Inflammatory macrophage treated with lipopolysaccharide for 4 hours (primary cell): ENCODE measurements at places on chromosomes 5 and 9.

DNA sequence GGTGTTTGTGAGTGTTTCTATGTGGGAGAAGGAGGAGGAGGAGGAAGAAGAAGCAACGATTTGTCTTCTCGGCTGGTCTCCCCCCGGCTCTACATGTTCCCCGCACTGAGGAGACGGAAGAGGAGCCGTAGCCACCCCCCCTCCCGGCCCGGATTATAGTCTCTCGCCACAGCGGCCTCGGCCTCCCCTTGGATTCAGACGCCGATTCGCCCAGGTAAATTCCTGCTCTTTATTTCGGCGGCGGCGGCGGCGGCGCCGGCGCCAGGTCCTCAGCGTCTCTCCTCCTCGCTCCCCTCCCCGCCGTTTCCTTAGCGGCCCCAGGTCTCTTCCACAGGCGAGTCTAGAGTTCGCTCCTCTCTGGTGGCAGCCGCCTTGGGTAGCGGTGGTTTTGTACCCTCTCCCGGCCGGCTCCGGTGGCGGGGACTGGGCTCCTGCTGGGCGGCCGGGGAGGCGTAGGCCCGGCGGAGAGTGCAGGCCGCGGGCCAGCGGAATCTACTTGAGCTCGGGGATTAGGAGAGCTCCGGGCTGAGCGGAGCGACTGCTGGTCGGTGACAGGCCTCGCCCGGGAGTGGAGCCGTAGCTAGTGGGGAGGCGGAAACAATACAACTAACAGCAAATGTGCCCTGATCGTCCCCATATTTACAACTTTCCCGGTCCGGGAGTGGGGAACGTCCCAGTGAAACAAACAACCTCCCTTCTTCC is 547 bp downstream of the NIPBL start:
- peak; percentile 70 for DNase-seq

- no peak for DNase-seq
These were observed 8.1 kb downstream of the MCIDAS start for GRCh38 chr5:55218967-55219366.

GRCh38 chr9:35727676-35728040 is 4.3 kb downstream of the TLN1 start:
- no peak for DNase-seq

DNA sequence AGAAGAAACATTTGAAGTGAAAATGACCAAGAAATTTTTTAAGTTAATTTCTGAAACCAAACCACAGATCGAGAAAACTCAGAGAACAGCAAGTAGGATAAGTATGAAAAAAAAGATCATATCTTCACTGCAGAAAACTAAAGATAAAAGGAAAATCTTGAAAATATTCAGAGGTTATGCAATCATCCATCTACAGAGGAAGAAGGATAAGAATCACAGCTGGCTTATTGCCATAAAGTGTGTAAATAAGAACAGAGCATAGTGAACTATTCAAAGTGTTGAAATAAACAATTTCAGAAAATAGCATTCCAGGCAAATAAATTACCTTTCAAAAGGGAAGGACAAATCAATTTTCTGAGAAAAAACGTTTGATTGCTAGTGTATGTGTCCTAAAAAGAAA is 1191.7 kb upstream of the CDH6 start:
- DNase-seq = no peak

DNA sequence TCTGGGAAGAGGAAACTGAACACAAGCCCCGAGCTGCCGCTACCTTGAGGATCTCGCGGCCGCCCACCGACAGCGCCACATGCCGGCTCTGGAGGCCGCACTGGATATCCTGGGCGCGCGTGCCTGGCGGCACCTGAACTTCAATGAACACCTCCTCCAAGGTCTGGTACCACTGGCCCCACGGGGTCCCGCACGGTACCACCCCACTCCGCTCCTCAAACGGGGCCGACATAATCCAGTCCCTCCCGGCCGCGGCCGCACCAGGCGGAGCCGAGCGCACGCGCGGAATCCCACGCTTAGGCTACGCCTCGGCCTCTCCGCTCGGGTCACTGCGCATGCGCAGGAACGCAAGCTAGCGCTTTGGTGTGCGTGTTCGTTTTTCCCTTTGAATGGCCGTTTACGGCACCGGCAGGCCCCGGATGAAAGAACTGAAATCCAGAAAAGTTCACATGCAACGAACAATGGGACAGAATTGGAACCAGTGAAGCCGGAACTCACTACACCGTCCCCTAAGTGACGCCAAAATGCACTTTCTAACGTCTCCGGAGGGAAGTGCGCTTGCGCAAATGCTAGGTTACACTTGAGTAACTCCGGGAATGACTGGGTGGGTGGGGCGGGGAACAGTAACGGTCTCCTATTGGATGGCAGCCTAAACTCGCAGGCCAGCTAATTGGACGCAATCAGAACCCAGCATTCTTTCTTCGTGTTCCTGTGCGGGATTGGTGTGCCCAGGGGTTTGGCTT is at the start of gene NUDCD2:
Gene NUDCD2 (minus strand): TSS at position 284 of the 743 bp plus-strand sequence. CDS start 52 bp downstream, at position 232.
- peak; percentile 99 for DNase-seq

GRCh38 chr9:77896938-77897667 is 134.5 kb downstream of the GNAQ start:
- DNase-seq = no peak

DNA sequence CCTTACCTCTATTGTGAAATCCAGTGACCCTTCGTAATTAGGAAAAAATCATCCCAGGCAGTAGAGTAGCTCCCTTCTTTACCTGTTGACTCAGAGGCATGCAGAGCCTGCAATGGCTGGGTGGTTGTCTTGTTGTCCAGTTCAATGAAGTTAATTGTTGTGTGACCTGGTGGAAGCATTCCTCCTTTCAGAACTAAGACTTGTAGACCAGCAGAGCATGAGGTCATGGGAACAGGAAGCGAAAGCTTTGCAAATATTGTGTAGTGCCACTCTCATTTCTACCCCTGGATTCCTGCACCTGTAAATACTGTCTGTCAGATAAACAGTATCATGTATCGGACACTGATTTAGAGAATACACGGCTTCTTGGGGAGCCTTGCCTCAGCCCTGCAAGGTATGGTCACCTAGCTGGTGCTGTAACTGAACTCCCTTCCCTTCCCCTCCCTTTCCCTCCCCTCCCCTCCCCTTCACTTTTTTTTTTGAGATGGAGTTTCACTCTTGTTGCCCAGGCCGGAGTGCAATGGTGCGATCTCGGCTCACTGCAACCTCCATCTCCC is 5.7 kb upstream of the PRXL2C start:
- peak; percentile 18 for DNase-seq

DNA sequence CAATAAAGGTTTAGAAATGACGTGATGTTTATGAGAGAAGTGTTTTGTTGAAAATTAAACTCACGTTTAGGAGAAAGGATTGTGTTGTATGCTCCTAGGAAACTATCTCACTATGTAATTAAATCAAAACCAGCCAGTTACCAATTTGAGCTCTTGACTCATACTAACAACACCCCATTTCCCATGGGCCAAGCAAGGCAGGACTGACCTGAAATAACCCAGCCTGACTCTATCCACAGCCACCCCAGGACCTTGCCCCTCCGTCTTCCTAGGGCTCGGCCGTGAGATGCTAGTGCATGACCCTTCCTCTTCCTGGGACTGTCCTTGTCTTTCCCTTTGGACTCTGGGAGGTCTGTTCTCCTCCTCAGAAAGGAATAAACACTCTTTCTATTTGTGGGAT is 16.4 kb downstream of the TLR4 start:
- no peak for DNase-seq

GRCh38 chr9:123335193-123335985 is 20.6 kb upstream of the CRB2 start:
- no peak for DNase-seq
